ENCODE measurements at places on chromosomes 6 and 20.

DNA sequence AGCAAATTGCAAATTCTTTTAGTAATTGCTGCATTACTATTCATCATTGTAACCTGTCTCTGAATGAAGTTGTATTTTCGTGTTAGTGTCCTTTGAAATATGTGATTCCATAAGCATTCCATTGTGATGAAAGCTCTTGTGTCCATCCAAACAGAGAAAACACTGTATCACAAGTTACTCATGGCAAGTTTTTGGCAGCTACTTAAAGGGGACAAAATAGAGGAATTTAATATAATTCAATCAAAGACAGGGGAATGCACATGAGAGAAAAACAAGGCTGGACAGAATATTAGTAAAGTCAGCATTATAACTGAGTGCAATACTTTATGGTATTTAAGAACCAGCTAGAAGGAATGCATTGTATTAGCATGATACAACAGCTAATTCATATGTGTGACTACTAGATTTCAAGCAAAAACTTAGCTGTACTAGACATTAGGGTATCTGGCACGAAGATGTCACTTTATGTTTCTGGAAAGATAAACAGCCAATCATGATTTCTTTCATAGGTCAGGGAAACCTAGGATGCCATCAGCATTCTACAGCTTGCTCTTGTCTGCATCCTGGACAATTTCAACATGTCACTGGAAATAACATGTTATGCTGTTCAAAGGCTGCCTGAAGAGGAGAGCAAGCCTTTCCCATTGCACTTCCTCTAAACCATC is 270.6 kb upstream of the MARCKS start:
- no peak for DNase-seq

GRCh38 chr20:20010639-20011500 is 6.3 kb upstream of the NAA20 start:
- no peak for DNase-seq

DNA sequence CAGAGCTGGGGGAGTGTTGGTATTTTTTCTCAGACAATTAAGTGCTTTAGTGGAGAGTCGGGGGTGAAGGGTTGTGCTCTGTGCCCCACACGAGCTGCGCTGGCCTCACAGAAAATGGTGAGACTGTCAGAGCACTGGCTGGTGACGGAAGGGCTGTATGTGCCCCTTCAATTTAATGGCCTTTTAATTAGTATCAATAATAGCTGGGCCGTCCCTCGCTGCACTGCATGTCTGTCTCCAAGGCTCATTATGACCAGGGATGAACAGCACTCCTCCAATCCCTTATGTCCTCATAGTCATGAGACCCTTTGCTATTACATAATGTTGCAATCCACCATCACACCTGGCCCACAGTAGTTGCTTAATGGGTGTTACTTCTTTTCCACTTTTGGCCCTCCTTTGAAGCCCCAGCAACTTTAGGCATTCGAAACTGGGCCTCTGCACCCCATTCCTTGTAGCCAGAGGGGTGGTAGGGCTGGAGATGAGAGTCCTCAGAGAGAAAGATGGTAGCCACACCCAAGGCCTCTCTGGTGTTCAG is 9.5 kb upstream of the RALY start:
- no peak for DNase-seq

DNA sequence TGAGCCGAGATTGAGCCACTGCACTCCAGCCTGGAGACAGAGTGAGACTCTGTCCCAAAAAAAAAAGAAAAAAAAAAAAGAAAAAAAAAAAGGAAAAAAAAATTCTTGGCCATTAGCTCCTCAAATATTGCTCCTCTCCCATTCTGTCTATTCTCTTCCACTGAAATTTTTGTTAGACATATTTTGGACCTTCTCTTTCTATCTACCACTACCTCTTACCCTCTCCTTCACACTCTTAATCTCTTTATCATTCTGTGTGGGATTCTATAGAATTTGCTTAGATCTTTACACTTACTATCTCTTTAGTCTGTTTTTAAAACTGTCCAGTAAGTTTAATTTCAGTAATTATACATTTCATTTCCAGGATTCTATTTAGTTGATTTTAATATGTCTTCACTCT is 85.0 kb downstream of the IRAK1BP1 start:
- no peak for DNase-seq

DNA sequence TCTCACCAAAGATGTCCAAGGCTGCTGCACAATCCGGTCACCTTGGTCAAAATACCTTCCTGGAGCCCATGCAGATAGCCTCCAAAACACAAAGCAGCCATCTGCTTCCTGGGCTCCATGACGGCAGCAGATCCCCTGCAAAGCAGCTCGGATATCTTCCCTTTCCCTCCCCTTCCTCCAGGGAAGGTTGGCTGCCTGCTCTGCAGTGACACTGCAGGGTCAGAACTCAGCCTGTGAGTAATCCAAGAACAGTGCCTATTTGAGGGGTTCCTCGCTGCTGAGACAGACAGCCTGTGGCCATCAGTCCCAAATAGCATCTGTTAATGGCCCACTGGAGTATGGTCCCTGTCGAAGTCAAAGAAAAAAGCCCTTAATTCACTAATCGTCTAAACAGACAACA is 270.8 kb downstream of the PREX1 start:
- DNase-seq = no peak
